ENCODE measurements at places on chromosomes 4 and X.

DNA sequence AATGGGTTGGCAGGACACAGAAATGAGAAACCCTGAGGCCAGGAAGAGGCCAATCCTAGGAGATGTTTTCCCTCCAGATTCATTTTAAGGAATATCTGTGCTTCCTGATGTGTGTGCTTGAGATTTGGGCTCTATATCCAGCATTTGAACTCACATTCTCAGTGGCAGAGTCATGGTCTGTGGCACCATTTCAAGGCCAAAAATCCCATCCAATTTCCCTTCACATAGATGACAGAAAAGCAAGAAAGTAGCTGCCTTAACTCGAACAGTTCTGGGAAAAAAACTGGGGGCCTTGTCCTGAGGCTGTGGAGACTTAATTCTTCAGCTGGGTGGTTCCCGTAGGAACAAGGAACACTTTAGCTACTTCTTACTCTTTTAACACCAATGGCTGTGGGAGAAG, 27.4 kb downstream of the TAF7L start:
- no peak for DNase-seq

DNA sequence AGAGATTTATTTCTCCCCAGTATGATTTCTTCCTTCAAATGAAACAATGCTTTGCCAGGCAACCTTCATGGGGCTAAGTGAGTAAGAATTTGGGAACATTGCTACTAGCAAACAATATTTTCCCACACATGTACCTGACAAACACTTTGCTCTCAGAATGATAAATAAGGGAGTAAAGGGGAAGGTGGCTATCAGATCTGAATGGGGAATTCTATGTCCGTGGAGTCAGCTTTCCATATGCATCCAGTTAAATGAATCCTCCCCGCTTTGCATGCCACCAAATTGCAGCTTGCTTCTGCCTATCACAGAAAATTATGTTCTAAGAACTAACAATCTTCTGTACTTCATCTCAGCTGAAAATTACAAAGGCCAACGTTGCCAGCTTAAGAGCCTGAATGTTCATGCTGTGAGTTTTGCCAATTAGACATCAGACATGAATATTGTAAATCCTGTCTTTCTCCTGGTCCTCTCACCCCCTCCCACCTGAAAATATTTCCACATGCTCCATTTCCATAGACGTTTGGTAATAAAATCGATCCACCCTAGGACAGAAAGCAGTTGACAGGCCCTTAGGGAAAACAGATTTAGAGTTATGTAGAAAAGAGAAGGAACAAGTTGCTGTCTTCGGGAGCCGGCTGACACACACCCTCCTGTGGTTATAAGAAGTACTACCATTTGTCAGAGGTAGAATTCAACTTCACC, 6.3 kb downstream of the MEPE start:
- no peak for DNase-seq

DNA sequence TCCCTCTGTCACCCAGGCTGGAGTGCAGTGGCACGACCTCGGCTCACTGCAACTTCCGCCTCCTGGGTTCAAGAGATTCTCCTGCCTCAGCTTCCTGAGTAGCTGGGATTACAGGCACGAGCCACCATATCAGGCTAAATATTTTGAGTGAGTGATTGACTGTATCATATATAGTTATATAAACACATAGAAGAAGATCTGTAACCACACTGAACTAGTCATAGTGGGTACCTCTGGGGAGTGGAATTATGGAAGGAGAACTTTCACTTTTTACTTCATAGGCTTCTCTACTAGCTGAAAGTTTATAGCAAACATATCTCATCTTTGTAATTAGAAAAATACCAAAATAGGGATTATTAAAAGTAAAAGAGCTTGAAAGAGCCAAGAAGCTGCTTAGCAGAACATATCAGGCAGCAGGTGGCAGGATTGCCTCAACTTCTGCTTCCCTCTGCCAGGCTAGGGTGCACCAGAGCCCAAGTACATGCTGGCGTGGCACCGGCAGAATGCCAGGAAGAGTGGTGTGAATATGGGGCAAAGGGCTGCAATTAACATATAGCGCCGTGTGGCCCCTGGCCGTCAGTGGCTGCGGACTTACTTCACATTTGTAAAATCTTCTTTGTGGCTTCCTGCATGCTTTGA, 39.5 kb upstream of the CD40LG start:
- DNase-seq, result no peak

- no peak for DNase-seq
These were observed 20.5 kb downstream of the SEPTIN6 start for GRCh38 chrX:119672426-119672825.

DNA sequence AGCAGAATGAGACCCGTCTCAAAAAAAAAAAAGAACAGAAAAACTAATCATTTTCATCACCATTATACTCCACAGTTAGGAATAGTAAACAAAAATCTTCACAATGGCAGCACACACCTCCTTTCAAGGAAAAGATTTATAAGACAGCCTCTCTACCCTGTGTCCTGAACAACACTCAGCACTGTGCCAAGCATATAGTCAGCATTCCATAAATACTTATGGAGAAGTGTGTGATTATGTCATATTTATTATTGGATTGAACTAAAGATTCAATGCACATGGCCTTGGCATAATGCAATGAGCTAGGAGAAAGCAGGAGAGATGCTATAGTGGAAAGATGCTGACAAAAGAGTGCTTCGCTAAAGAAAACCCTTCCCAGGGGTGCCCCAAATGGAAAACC, 52.6 kb downstream of the FAM114A1 start:
- no peak for DNase-seq

- no peak for DNase-seq
These were observed 973 bp downstream of the ADAMTS3 start for GRCh38 chr4:72567821-72568675.

DNA sequence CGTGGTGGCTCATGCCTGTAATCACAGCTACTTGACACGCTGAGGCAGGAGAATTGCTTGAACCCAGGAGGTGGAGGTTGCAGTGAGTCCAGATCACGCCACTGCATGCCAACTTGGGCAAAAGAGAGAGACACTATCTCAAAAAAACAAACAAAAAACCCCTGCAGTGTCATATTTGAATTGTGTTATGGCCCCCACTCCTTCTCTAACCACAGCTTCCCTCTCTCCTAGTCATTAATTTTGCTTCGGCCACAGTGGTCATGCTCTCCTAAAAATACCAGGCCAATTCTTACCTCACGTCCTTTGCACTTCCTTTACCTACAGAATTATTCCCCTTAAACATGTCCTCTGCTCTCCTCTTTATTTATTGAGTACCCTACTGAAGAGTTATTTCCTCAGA, 206.1 kb downstream of the PPP3CA start:
- no peak for DNase-seq

DNA sequence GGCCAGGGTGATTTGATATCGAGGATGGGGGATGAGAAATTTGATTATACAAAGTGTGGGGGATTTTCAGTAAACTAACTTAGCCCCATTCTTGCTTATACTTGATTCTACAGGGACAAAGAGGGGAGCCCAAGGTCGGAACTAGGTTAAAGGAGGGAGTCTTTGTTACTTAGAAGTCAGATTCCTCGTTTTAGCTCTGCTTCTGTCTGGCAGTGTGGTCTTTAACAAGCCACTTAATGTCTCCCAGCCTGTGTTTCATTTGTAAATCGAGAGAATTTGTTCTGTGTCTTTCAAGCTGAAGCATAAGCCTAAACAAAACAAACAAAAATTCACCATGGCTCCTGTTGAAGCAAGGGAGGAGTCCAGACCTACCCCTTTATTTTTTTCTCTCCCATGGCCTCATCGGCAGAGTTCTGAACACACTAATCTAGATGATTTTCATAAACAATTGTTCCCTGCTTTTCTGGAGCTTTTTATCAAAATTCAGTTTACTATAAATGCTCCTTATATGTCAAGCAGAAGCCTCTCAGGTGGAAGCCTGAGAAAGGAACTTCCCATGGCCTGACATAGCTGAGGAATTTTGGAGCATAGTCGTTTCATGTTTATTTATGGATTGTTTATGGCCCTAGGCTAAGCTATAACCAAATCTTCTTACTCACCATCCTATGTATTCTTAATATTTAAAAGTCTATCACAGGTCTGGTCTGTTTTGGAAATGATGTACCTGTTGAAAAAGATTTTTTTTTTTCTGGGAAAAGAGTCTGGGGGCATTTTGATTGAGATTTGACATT, 62.6 kb upstream of the SYTL5 start:
- no peak for DNase-seq

DNA sequence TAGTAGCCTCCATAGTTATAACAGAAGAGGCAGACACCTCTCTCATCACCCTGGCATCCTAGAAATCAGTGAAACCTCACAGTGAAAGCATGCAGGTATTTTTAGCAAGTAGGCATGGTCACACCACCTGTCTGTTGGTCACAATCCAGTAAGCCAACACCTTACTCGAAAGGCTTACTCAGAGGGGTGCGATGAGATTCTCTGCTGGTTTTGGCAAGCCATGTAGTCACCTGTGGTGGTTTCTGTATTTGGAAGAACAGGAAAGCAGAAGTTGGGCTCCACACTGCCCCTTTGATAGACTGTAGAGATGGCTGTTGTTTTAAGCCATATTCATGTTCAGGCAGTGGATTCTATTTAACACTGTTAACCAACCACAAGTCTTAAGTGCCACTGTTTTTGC, 134.7 kb downstream of the DCLK2 start:
- DNase-seq, result no peak

GRCh38 chr4:155687380-155687982, 20.8 kb downstream of the GUCY1A1 start:
- no peak for DNase-seq
